ENCODE measurements at places on chromosomes 3 and 15.

DNA sequence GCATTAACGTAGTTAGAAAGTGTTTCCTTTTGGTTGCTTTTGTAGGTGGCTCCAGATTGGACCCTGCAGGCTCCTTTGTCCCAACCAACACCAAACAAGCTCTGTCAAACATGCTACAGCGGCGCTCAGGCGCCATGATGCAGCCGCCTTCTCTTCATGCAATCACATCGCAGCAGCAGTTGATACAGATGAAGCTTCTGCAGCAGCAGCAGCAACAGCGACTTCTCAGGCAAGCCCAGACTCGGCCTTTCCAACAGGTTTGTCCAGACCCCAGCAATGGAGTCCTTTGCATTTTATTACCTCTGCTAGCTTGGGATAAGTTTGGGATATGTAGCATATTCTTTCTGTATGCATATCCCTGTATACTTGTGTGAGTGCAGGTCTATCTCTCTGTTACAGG is 10.1 kb upstream of the P2RY12 start:
- DNase-seq = no peak

- no peak for DNase-seq
Observed at GRCh38 chr15:70132139-70132538, 34.4 kb upstream of the TLE3 start.

DNA sequence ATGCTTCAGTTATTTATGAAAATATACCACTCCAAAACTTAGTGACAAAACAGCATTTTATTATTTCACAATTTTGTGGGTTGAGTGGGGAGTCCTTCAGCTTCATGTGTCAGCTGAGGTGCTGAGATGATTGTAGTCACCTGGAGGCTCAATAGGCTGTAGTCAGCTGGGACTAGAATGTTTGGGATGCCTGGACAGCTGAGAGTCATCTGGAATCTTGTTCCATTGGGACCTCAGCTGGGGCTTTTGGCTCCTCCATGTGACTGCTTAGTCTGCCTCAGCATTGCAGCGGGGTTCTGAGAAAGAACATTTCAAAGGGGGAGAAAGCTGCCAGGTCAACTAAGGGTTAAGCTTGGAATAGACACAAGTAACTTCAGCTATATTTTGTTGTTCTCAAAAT is 13.4 kb downstream of the STT3B start:
- no peak for DNase-seq

- no peak for DNase-seq
Observed at GRCh38 chr3:120218981-120219380, 66.0 kb downstream of the GPR156 start.

GRCh38 chr15:55873024-55873720 is 120.2 kb downstream of the NEDD4 start:
- DNase-seq = no peak

DNA sequence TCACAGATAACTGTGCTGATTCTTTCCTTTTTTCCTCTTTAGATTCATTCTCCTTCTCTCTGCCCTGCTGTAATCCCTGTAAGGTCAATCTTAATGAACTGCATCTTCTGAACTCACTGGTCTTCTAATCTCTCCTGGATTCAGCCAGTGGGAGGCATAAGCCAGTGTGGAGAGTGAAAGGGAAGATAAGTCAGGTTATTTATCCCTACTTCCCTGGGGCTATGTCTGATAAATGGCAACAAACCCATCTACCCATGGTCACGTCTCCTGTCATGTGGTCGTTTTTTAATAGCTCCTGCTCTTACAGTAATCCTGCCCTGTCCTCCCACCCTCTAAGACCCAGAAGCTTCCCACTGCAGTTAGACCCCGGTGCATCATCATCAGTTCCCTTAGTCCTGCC is 199.6 kb upstream of the NAALADL2 start:
- no peak for DNase-seq

Data from AG04449 (cell line).